Activated CD8-positive, alpha-beta memory T cell treated with anti-CD3 and anti-CD28 coated beads for 24 hours (primary cell): ENCODE measurements at places on chromosomes 12 and 14.

- DNase-seq = no peak
Observed at GRCh38 chr12:31232361-31232965, 93.5 kb downstream of the SINHCAF start.

- no peak for DNase-seq
Observed at GRCh38 chr14:72796935-72797334, 97.0 kb downstream of the DPF3 start.

- no peak for DNase-seq
Observed at GRCh38 chr12:5661811-5662210, 229.9 kb downstream of the NTF3 start.

DNA sequence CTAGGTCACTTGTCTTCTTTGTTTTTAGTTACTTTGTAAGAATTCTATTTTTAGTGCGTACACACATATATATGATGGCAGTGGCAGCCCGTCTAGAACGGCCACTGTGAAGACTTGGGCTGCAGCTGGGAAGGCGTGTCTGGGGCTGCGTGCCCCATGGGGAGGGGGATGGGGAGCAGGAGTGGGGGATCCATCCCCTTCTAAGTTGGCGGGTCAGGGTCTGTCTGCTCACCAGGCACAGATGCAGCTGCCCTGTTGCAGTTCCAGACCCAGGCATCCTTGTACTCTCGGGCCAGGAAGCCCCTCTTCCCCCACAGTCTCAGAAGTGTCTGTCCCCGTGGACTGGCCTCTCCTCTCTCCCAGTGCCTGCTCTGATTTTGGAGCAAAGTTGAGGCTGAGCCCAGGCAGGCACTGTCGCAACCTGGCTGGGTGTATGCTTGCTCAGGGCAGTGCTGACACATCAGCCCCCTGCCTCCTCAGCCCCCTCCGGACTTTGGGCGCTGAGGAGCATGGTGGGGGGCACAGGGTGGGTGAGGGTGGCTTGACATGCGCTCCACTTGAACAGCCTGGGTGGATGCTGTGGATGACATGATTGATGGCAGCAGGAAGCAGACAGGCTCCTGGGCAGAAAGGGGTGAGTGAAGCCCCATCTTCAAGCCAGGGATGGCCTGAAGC, 271.2 kb upstream of the NAV3 start:
- DNase-seq = no peak

DNA sequence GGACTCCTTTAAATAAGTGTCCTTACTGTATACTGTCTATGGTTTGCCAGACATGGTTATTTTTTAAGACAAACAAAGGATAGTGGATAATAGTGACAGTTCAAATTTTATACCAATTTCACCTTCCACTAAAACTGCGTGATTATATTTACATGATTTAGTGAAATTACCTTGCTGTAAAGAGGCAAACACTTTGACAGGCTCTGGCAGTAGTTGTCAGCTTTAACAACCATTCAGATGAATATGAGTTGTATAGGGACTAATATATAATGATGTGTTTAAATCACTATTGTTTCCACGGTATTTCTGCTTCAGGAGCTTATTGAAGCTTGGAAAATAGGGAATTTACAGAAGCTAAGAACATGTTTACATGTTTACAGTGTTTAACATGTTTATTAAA, 1364.0 kb downstream of the FSCB start:
- DNase-seq = no peak

- no peak for DNase-seq
Observed at GRCh38 chr12:68319988-68320623, 12.1 kb downstream of the MDM1 start.

DNA sequence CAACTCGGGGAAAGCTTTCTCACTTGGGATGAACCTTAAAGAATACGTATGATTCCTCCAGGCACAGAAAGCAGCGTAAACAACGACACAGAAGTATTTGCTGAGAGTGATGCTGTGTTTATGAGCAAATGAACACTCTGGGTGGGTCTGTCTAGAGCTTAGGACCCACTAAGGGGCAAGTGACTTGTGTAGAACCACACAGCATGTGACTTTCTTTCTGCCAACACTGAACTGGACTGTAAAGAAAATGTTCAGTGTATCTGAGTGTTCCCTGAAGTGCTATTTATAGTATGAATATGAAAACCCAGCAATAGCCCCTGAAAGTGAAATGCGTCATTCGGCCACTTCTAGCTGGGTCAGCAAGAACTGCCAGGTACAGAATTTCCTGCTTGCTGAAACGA, 78.5 kb downstream of the ST8SIA1 start:
- DNase-seq = no peak
